ENCODE measurements at places on chromosomes 7 and 10.

GRCh38 chr10:89644967-89645741, at the start of gene PANK1:
PANK1 (minus strand) TSS chr10:89645242; CDS start chr10:89644891, 351 bp downstream.
- peak; percentile 63 for DNase-seq

DNA sequence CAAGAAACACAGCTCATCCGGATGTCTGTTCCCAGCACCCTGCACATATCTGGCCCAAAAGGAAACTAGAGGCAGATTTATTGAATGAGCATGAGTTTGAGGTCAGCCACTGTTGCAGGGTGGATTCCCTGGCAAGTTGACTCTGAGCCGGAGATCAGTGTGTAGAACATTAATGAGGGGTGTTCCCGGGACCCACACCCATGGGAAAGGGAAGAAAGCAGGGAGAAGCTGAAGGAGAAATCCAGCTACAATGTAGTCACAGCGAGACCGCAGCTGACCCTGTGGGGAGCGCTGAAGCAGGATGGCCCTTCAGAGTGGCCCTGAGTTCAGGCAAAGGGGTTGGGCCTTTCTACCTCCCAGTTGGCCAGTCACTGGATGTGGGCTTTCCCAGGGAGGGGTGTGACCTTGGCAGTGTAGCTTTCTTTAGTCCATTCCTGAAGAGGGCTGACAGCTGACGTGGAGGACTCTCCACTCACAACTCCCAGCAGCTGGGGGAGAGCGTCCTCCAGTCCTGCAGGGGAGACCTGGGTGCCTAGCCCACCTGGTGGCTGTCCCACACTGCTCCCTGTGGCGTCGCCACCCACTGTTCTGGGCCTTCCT, 324.2 kb upstream of the ZMIZ1 start:
- no peak for DNase-seq

DNA sequence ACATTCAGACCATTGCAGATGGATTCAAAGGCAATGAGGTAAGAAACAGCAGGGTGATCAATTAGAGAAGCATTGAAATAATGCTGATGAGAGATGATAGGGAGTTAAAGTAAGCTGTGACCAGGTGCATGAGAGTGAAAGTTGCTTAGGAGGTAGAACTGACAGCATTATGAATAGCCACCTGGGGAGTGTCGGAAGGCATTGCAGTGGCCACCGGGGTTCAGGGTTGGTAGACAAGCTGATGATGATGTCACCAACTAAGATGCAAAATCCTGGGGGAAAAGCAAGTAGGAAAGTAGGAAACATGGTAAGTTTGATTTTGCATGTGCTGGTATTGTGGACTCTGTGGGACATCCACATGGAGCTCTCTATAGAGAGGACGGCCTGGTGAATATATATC, 211.9 kb upstream of the ETV1 start:
- DNase-seq = no peak

DNA sequence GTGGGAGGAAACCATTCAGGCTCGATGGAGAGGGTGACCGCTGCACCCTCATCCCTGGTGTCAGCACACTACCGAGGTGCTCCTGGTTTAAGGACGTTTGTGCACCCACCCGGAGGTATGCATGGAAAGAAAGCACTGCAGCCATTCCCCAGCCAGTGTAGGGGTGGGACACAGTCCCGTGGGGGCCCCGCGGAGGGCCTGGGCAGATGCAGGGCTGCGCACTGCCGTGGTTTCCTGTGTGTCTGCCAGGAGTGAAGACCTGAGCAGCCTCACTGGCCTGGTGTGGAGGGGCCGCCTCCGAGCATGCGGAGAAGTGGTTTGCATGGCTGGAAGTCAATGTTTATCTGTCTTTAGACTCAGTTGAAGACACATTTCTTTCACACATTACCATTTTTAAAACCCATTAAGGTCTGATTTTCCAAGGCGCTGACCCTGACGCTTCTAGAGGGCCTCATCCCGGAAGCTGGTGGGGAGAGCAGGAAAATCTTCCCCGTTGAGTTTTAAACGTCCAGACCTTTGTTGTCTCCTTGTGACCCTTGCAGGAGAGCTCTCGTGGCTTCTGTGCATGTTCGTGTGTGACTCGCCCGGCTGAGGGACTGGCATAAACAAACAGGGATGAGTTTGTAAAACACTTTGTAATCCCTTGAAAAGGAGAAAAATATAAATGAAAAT, 188.1 kb downstream of the MGMT start:
- DNase-seq = no peak

DNA sequence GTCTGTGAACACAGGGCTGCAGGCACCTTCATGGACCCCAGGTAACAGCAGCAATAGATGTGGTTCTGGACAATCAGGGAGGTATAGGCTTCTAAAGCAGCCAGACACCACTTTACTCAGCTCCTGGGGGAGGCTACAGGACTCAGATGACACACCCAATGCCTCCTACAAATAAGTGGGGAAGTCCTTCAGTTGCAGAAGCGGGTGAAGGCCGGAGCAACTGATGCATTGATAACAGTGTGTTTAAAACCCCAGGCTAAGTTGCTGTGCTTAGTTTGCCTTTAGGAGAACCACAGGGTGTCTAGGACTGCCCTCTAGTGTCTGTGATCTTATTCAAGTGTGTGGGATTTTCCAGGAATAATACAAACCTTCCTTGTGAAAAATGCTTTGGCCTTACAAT, 5.9 kb upstream of the ITGA8 start:
- DNase-seq = no peak

DNA sequence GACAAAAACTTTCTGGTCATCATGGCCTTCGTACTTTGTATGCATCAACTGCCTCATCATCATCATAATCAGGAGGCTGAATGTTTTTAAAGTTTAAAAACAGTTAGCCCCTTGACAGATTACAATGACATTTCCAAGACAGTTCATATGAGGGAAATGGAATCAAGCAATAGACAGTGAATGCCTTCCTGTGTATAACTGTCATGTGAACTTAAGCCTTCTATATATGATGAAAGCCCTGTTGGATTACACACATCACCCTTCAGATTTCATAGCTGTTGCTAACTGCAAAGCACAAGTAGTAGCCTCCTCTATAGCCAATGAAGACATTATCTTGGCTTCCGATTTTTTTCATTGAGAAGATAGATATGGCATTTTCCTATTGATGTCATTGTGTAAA, 154.0 kb downstream of the PLXDC2 start:
- DNase-seq = no peak

DNA sequence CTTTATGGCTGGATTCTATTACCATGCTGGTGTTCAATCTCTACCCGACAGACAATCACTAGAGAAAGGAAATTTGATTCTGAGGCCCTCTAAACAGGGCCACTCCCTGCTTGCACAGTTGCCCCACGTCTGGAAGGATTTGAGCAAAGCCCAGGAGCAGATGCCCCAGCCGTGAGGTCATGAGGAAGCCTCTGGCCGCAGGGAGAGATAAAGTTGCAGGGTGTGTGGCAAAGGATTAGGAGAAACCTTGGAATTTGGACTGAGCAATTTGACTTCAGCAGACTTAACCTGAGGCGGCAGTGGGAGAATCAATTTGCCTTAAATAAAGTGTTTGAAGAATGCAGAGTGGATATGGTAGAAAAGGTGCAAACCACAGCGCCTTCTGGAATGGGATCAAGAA, 40.2 kb upstream of the KLF6 start:
- DNase-seq = no peak

DNA sequence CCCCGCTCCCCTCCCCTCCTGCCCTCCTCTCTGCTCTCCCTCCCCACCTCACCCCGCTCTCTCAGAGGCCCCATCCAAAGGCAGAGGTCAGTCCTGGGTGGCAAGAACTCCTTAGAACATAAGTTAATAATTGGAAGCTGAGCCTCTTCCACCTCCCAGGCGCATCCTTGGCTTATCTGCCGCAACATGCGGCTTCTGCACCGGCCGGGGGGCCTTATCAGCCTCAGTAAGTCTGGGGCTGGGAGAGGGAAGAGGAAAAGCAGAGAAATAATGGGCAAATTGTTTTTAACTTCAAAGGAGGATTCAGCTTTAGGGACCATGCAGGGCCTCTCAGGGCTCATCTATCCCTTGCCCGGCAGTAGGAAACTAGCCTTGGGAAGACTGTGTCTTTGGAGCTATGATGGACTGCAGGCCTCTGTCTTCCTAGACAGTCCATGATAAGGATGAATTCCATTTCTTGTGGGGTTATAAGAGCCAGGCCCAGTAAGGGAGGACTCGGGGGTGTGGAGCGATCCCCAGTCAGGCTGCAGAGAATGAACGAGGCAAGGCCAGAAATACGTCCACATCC, 411.6 kb downstream of the PLXNA4 start:
- no peak for DNase-seq

DNA sequence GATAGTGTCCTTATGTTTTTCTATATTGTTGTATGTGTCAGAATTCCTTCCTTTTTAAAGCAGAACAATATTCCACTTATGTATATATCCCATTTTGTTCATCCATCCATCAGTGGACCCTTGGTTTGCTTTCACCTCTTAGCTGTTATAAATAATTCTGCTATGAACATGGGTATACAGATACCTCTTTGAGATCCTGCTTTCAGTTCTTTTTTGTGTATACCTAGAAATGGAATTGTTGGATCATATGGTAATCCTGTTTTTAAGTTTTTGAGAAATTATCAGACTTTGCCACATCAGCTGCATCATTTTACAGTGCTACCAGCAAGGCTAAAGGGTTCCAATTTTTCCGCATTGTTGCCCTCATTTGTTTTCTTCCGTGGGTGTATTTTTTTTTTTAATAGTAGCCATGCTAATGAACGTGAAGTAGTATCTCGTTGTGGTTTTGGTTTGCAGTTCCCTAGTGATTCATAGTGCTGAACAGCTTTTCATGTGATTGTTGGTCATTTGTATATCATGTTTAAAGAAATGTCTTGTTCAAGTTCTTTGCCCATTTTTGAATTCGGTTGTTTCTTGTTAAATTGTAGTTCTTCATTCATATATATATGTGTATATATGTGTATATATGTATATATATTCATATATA, 87.8 kb downstream of the LCOR start:
- no peak for DNase-seq

GRCh38 chr7:16491148-16491547, 25.6 kb upstream of the SOSTDC1 start:
- no peak for DNase-seq

- DNase-seq = no peak
Measured at GRCh38 chr10:126919426-126919825, 14.2 kb downstream of the DOCK1 start.

Measured in DMS79 (cell line).